ENCODE measurements at places on chromosomes 5 and 9.

DNA sequence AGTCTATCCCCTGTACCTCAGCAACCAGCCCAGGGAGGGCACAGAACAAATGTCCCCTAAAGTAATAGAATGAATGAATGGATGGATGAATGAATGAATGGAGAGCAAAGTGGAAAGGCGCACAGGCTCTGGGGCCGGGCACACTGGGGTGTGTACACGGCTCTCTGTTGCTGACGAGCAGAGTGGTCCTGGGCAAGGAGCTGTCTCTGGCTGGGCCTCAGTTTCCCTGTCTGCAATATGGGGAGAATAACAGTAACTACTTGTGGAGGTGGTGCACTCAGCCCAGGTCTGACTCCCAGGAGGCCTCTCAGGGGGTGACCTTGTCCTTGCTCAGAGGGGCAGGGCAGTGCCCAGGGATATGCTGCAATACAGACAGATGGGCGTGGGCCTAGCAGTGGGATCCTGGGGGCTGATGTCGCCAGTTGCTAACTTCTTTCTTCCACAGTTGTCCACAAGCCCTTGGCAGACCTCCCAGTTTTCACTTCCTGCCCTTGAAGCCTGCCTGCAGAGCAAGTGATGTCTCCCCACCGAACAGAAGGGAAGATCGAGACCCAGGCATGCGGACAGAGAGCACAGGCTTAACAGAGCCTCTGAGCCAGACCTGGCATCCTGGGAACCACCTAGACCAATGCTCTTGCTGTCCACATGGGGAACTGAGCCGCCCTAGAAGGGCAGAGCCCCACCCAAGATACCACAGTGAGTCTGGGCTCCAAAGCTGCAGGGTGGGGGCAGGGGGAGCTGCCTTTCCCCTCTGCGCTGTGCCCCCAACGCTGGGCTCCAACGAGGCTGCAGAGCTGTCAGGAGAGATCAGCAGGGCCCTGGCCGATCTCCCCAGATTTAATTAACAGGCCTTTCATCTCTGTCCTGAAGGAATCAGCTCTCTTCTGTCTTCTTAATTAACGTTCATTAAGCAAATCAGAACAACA, 13.6 kb upstream of the LAMC3 start:
- DNase-seq, result no peak

DNA sequence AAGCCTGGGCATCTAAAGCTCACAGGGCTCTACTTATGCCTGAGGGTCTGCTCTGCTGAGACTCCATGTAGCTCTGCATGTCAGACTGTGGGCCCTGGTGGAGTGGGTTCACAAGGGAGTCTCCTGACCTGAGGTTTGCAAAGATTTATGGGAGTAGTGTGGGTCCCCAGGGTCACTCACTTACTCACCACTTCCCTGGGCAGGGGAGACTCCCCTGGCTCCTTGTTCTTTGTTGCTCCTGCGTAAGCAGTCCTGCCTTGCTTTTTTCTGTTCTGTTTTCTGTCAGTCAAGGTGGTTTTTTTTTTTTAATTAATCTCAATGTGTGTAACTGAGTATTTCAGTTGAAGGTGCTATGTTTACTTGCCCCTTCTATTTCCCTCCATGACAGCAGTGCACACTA, 256.6 kb downstream of the TMEM38B start:
- DNase-seq, result no peak

GRCh38 chr5:95626701-95627100, 6.8 kb downstream of the GPR150 start:
- DNase-seq, result no peak

DNA sequence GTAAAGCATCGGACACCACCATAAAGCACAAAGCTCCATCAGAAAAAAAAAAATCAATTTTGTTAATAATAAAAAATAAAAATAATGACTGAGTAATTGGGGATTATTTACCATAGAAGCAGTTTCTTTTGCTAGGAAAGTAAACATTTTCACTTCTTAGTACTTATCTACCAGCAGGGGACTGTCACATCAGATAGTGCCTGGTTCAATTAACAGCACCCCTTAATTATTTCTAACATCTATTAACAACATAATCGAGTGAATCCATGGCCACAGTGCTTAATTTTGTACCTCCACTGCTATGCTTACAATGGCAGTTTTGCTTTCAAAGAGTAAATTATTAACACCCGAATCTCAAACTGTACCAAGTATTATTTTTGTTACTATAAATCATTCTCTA, 221.7 kb downstream of the SMARCA2 start:
- DNase-seq, result no peak

DNA sequence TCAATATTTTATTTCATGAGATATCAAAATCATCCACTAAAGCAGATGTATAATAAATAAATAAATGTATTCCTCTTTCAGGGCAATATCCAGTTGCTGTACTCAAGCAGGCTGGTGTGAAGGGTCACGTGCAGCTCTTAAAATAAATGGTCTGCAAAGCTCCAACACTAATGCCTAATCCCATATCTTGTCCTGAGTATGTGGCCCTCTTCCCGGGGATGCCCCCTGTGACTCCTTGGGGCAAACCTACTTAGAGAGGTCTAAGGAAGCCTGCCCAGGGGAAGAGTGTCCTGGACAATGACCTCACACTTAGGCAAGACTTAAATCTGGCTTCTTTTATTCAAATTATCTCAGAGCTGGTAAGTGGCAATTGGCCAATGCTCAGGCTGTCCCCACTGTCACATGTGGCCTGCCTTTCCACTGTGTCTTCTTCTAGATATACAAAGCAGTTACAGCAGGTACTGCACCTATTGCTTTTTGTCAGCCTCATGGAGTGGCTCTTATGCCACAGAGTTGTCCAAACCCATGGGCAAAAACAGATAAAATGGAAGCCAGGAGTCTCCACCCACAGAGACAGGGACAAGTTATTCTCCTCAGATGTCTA, 55.3 kb downstream of the SEMA5A start:
- DNase-seq, result no peak

DNA sequence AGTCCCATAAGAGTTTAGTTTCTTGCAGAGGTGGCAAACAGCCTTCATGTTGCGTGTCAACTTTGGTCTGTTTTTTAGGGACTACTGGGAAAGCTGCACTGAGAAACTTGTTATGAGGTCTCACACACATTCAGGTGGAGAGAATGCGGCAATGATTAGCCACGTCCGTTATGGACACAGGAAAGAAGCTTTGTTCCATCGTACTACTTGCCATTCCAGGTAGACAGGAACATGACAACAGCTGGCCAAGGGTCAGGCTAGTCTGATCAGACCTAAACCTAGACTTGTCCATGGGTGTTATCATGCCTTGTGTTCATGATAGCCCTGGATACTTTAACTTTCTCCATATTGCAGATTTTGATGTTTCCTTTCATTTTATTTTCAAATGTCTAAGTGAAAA, 113.2 kb downstream of the ZNF608 start:
- DNase-seq, result no peak

DNA sequence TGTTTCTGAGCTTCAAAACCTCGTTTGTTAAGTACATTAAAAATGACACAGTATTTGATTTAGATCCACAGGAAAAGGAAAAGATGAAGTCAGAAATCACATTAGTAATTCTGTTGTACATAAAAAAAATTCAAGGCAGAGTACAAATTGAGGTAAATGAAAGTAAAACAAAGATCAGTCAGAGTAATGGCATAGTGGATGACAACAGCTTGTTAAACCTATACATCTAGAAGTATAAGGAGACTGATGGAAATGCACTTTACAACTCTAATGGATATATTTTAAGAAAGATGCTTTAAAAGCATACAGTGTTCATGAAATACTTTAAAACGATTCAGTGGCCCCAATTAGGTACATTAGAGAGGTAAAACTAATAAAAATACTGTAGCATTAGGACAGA, 631.3 kb upstream of the SEMA6A start:
- DNase-seq, result no peak

DNA sequence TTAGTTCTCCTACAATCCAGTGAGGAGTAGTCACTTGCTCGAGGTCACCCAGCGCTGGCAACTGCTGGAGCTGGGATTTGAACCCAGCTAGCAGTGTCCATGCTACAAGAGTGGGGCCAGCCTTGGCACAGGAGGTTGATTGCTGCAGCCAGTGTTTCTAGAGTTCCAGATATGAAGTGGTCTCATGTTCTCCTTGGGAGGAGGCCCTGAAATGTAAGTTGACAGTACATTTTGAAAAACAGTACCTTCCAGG, 802 bp downstream of the CCDC107 start:
- DNase-seq, result no peak
